Fibroblast of upper back skin (primary cell): ENCODE measurements at places on chromosomes 12 and 14.
A peak's percentile ranks its signal among the peaks of the same experiment; 100 is the strongest.

DNA sequence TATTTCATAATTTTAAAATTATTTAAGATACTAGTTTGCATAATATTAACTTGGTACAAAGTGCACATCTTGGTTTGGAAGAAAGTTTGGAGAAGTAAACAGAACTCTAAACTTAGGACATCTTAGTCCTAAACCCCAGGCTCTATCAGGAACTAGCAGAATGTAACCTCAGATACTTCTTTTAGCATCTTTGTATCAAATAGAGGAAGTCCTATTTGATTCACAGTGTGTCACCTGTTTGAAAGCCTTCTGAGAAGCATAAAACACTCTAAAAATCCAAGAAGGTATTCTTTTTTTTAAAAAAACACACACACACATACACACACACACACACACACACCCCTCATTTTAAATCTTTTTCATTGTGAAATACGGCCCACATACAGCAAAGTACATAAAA lies 12.0 kb upstream of the RNU6-7 start:
- no peak for DNase-seq

GRCh38 chr12:460261-461230 lies 807 bp downstream of the B4GALNT3 start:
- DNase-seq, result no peak

- peak; percentile 63 for DNase-seq
Observed at GRCh38 chr12:88781909-88782308, 201.6 kb upstream of the KITLG start.

GRCh38 chr12:122729583-122730214 lies 945 bp downstream of the HCAR1 start:
- DNase-seq, result no peak

GRCh38 chr14:96251656-96252155 lies 4.3 kb upstream of the BDKRB1 start:
- DNase-seq, result no peak

GRCh38 chr12:34602213-34602940 lies 580.1 kb downstream of the ALG10 start:
- no peak for DNase-seq

GRCh38 chr12:2722806-2723205 lies 72.0 kb upstream of the FKBP4 start:
- DNase-seq, result peak; percentile 17

DNA sequence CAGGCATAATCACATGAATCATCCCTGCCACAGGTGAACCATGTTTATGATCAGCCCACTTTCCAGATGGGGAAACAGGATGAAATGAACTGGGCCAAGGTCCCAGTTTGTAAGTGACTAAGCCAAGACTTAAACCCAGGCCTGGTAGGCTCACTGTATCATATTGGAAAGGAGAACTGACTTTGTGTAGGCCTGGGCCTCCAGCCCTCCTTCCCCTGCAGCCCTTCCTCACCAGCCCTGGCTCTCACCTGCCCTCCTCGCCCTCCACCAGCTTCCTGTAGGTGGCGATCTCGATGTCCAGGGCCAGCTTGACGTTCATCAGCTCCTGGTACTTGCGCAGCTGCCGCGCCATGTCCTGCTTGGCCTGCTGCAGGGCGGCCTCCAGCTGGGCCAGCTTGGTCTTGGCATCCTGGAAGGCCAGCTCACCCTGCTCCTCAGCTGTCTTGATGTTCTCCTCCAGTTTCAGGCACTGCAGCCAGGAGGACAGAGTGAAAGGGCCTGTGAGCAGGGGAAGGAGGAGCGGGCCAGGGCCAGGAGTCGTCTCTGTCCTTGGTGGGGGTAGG lies 19.8 kb downstream of the KRT80 start:
- DNase-seq, result no peak

- DNase-seq, result no peak
Observed at GRCh38 chr14:56417173-56417572, 162.4 kb upstream of the TMEM260 start.

DNA sequence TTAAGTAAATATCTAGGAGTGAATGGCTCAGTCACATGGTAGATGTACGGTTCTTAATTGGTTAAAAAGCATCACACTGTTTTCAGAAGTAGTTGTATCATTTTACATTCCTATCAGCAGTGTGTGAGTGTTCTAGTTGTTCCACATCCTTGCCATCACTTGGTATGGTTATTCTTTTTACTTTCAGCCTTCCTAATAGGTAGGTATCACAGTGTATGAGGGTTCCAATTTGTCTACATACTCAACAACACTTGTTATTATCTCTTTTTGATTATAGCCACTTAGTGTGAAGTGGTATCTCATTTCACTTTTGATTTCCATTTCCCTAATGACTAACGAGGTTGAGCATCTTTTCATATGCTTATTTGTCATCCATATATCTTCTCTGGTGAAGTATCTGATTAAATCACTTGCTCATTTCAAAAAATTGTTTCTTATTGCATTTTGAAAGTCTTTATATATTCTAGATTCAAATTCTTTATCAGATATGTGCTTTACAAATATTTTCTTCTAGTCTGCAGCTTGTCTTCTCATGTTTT lies 3.5 kb upstream of the SPRYD3 start:
- no peak for DNase-seq

GRCh38 chr12:119375075-119375882 lies 40.8 kb downstream of the CCDC60 start:
- no peak for DNase-seq

GRCh38 chr12:11814374-11814773 lies 164.9 kb downstream of the ETV6 start:
- DNase-seq, result peak; percentile 83

GRCh38 chr14:39452680-39453079 lies 20.4 kb upstream of the FBXO33 start:
- DNase-seq, result no peak

DNA sequence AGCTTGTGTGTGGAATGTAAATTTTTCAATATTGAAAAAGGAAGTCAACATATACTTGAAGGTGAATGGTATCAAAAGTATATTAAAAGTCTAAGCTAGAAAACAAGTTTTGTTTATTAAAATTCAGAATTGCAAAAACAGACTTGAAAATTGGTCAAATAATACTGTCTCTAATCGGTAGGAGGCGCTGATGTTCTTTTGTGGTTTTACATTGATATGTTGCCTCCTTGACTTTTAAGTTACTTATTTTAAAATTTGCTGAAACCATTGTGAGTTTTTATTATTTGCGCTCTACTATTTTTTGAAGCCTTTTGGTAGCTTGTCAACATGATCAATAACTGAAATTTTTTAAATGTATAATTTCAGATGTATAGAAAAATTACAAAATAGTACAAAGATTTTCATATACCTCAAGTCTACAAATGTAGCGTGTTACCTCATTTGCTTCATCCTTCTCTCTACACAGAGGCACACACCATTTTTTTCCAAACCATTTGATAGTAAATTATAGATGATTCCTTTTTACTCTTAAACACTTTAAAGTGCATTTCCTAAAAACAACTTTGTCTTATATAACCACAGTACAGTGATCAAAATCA lies 6.9 kb downstream of the RTRAF start:
- DNase-seq, result peak; percentile 50

GRCh38 chr12:67590149-67590790 lies 58.3 kb upstream of the DYRK2 start:
- no peak for DNase-seq

DNA sequence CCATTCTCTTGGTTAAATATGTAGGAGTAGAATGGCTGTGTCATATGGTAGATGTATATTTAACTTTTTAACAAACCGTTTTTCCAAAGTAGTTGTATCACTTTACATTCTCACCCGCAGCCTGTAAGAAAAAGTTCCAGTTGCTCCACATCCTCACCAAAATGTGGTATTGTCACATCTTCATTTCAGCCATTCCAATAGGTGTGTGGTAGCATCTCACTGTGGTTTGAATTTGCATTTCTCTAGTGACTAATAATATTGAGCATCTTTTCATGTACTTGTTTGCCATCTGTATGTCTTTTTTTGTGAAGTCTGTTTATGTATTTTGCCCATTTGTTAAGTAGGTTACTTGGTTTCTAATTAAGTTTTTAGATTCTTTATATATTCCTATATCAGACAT lies 78.6 kb downstream of the TBK1 start:
- DNase-seq, result no peak

DNA sequence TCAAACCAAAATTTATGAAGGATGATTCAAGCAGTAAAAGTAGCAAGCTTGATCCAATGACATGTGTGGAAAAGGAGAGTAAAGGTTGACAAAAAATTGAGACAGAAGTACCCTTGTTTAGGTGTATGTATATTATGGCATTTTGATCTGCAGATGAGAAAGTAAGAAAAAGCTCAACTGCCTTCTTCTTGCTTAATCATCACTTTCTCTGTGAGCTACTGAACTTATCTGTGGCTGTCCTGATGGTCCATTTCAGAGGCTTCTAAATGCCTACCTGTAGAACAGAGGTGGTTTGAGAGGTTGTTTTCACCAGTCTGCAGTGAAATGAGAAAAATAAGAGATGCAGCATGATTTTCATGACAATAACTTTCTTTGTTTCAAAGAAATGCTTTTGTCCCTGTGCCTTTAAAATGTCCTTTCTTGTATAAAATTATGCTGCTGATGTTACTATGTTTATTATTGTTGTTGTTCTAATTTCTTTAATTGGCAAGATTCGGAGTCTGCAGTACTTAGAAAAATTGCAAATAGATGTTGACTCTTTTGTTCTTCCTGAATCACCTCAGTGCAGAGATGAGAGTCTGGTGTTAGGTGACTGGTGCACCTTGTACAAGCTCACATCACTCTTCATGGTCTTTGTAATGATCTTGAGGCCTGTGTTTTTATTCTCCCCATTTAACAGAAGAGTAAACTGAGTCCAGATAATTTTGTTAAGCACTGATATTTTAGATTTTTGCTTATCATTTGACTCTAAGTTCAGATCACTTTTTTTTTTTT lies 821.9 kb downstream of the VRK1 start:
- no peak for DNase-seq

GRCh38 chr12:46461459-46461858 lies 88.9 kb upstream of the SLC38A2 start:
- DNase-seq, result no peak

GRCh38 chr12:32253154-32253790 lies 146.1 kb upstream of the FGD4 start:
- no peak for DNase-seq

DNA sequence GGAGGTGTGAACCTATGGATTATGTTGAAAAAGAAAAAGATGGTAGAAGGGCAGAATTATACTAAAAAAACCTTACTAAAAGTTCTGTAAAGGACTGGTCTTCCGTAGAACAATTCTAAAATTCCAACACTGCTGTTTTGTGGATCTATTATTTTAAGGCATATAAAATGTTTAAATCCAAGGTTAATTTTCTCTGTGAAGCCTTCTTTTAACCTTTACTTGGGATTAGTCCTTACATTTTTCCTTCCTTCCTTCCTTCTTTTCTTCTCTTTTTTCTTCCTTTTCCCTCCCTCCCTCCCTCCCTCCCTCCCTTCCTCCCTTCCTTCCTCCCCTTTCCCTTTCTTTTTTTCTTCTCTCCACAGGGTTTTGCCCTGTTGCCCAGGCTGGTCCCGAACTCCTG lies 4.9 kb upstream of the GTSF1 start:
- no peak for DNase-seq

GRCh38 chr12:25616286-25616685 lies 63.2 kb upstream of the LMNTD1 start:
- DNase-seq, result no peak

- no peak for DNase-seq
Observed at GRCh38 chr12:13851828-13852227, 129.6 kb downstream of the GRIN2B start.

- no peak for DNase-seq
Observed at GRCh38 chr14:89158701-89159100, 258.3 kb downstream of the FOXN3 start.

DNA sequence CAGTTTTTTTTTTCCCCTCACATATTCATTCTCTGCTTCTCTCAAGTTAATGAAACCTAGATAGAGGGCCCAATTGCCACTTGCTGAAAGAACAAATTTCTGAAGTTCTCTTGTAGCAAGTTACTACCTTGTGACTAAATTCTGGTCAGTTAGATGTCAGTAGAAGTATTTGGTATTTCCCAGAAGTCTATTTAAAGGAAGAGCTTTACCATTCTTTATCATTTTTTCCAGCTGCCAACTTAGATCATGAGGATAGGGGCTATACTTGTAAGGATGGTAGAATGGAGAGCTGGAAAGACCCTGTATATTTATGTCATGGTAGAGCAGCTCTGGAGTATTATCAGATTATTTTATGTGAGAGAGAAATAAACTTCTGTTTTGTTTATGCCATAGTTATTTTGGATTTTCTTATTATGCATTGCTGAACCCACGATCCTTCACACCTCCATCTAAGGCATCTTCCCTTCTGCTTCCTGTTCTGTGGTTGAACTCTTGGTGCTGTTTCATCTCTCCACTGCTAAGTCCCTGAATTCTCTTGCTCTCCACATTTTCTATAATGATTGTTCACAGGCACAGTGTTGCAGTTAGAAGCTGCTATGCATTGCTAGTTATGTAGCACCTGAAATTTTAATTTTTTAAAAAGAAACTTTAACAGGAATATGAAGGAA lies 25.9 kb downstream of the FUT8 start:
- no peak for DNase-seq

GRCh38 chr12:203462-204260 lies 10.3 kb downstream of the SLC6A12 start:
- no peak for DNase-seq

GRCh38 chr12:52081263-52081733 lies 1.8 kb downstream of the SMIM41 start:
- DNase-seq, result no peak

- DNase-seq, result peak; percentile 7
Observed at GRCh38 chr12:59736359-59736758, 140.5 kb downstream of the SLC16A7 start.

GRCh38 chr14:32438517-32438916 lies 109.4 kb downstream of the AKAP6 start:
- DNase-seq, result no peak

DNA sequence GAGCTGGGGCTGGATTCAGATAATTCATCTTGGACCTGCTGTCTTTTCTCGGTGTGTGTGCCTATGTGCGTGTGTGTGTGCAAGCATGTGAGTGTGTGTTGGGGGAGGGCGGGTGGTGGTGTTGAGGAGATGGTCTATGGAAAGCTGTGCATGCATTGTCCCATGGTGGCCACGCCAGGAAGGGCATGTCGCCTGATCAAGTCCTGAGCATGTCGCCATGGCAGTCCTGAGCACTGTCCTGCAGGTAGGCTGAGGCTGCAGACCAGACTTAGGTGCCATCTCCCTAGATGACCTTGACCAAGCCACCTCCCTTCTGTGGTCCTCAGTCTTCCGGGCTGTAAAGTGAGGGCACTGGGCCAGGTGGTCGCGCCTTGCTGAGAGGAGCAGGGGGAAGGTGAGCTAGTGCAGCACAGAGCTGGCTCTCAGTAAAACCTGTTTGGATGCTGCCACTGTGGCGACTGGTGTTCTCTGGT lies 81.4 kb downstream of the PAPOLA start:
- DNase-seq, result no peak

GRCh38 chr12:120257041-120257821 lies 8.3 kb downstream of the PXN start:
- peak; percentile 98 for DNase-seq

GRCh38 chr12:15720295-15720694 lies 68.9 kb downstream of the EPS8 start:
- no peak for DNase-seq

DNA sequence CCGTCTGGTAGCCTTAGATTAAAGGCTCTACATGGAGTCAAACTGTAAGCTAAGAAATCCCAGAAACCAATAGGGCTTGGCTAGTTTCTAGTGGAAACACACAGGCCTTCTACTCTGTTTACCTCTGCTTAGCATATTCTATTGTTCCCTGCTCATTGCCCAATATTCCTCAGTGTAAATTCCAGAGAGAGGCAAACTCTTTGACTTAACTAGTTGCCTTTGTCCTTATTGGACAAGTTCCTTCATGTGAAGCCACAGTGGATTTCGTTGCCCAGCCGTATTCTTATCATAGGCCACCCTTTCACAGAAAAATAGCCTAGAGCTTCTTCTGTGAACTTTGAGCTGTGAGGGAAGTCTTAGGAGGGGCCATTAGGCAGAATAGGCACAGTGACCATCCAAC lies 186.1 kb downstream of the PLCZ1 start:
- DNase-seq, result no peak
